ENCODE measurements at places on chromosomes 2 and 18. TPM values are rescaled to one million over a fixed set of nuclear protein-coding genes. Genes with fewer than 3 reads are reported as not detected.

The XDH gene
- total RNA-seq = 2.1 TPM

- DNase-seq = no peak
These were observed 190.1 kb upstream of the TNP1 start for GRCh38 chr2:217049956-217050355.

DNA sequence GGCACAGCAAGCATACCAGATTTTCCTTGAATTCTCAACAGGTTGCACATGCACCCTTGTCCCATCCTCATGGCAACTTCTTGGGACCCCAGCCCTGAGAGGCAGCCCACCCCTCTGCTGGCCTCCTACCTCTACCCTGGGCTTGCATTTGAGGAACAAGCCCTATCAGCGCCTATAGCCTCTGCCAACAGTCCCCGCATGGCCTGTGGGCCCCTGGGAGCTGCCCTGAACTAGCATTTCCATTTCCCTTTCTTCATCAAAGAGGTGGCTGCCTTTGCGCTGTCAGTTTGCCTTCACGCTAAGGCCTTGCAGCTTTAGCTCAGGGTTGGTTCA is 5.4 kb upstream of the ZAP70 start:
- no peak for DNase-seq

The SOX11 gene
- total RNA-seq = 9.8 TPM

The TRIM43 gene
- total RNA-seq = not detected

The CD28 gene
- 6.1 TPM for total RNA-seq

The RPL37A gene
- 2,774 TPM for total RNA-seq

The RIOK3 gene
- 74.9 TPM for total RNA-seq

- no peak for DNase-seq
These were observed 239.3 kb upstream of the CDH20 start for GRCh38 chr18:61093965-61094364.

GRCh38 chr2:214310319-214310718 is 100.5 kb upstream of the VWC2L start:
- no peak for DNase-seq

The NCL gene
- total RNA-seq = 128 TPM

GRCh38 chr18:48153613-48154481 is 223.4 kb upstream of the SMAD2 start:
- no peak for DNase-seq

DNA sequence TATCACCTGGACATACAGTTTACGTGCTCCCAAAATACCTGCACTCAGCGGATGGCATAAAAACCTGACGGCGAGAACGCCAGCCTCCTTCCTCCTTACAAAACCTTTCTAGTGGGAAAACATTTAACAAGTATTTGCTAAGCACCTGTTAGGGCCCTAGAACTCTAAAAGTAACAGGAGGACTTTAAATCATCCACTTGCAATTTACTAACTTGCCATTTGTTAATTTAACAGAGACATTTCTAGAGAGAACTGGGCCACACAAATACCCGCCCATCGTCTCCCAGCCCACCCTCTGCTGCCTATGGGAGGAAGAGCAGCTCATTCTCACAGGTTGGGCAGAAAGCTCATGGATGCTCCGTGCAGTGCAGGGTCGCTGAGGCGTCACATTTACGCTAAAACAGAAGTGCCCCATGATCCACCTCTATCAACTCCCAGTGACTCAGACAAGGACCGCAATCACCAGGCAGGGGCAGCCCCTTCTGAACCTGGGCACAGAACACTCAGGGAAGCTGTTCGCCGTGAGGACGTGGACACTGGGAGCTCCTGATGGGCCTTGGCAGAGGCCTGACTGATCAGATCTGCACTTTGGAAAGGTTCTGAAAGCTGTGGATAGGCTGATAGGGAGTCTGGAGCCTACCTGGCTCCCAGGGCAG is 106.9 kb downstream of the HDAC4 start:
- no peak for DNase-seq

The SNED1 gene
- total RNA-seq = 11.5 TPM

The FZD7 gene
- 69.5 TPM for total RNA-seq

The MATN3 gene
- total RNA-seq = 1.1 TPM

DNA sequence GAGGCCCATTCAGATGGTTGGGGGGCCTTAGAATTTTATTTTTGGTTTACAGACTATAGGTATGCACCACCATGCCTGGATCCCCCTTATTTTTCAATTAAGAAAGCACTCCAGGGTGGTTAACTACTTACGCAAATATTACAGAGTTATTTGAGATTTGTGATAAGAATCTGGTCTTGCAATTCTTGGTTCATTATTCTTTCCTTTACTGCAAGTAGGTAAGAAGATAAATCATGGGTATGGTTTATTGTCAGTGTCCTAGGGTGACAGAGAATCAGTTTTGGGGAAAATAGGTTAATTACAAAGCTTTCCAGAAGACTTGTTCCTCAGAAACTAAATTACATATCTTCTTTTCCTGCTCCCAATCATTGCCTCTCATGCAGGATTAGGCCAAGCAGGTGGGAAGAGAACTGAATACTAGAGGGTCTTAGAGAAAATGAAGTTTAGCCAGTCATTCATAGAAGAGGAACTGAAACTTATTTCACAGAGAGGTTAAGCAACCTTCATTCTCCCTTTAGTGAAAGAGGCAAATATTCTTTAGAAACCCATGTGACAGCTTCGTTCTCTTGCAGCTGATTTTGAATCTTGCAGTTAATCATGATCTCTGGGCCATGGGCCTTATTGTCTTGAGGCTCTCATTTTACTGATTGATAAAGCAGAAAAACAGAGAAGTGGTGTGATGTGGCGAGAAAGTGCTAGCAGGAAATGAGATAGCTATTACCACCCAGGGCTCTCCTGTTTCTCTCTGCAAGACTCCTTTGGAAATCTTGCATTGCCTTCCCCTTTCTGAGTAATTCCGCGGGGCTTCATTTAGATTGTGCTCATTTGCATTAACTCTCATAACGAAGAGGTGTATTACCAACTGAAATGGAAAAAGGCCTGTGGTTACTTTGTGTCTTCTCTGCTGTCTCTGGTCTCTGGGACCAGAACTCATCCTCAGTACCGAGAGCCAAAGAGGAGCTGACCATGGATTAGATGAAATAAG is 44.8 kb upstream of the ARHGAP25 start:
- no peak for DNase-seq

GRCh38 chr18:49247781-49248180 is 212.7 kb downstream of the DYM start:
- no peak for DNase-seq

DNA sequence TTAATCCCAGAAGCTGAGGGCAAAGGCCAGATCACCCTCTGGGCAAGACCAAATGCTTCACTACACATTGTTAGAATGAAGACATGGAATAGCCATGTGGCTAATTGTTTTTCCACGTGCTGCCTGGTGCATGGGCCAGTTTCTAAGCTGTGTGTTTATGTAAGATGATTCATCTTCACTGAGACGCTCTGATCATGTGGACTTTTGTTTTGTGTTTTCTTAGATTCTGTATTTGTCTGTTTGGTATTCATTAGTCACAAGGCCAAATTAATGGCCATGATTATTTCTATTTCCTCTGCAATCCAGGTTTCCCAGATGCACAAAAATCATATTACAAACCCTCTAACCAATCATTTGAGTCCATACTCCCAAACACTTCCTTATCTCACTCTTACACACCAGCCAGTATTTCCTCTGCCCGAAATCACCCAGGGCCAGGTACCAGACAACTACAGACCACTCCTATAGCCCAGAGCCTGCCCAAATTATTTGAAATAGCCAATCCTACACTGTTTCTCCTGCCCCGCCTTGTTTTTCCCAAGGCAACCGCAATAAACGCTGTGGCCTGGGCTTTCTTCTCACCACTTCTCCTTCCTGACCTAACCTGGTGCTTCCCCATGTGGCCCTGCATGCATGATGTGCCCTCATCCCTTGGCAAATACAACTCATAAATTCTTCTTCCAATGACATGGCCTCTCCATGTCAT is 94.2 kb upstream of the SP3 start:
- DNase-seq = no peak

DNA sequence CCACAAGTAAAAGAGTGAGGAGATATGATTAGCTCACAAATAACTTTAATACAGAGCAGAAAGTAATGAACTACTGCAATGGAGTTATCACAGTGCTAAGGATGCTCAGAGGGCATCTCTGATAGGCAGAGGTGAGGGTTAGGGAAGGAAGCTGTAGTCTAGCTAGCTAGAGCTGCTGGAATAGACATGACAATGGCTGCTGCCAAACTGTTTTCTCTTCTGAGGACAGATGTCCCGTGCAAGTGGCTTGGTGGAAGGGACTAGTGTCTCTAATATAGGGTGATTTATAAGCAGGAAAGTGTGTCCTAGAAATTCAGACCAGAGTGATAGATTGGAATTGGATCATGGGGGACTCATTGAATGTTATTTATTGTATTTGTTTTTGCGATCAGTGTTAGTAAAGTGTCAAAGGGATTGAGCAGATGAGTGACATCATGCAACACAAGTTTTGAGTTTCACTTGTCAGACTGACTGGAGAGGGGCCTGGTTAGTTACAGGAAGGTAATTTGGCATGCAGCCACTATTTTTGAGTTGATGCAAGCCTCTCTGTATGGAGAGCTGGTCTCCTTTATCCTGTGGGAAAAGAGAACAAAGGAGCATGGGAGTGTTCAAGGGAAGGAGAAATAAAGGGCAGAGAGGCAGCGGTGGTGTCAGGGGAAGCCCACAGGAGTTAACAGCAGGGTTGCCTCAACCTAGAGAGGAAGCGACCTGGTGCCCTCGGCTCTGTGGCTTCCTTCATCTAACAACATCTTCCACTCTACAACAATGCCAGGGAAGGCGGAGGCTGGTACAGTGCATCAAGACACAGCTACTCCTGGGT is 1.9 kb downstream of the CTLA4 start:
- DNase-seq = no peak

DNA sequence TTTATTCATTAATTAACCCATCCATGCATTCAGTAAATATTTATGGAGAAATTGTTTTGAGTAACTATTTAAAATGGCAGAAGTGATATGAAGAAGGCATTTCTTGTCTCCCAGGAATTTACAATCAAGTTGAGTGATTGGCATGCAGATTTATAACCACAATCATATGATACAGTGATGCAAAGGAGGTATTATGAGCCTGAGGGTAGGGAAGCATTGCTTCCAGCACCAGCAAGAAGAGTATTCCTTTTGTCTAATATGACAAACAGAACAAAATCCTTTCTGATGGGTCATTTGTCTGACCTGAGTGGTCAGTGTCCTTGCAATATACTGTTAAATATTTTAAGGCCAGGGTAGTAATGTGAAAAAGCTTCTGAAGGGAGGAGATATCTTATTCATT is 244.2 kb upstream of the RGPD4 start:
- no peak for DNase-seq

The VIT gene
- total RNA-seq = 10.0 TPM

The COLEC12 gene
- total RNA-seq = 92.7 TPM
